Naive thymus-derived CD8-positive, alpha-beta T cell (primary cell): ENCODE measurements at places on chromosomes 3 and 15.
A peak's percentile ranks its signal among the peaks of the same experiment; 100 is the strongest.

- H3K4me1 ChIP-seq, result peaks cover 28% of the 10 kb centered on the region
- no peaks in the 10 kb centered on the region for H3K27me3 ChIP-seq
- H3K27ac ChIP-seq, result peak overlapping the region; percentile 88
- peaks cover 68% of the 10 kb centered on the region for H3K36me3 ChIP-seq
- no peak for DNase-seq
Measured at GRCh38 chr15:76947454-76947853, 15.9 kb downstream of the RCN2 start.

- H3K27me3 ChIP-seq, result no peaks in the 10 kb centered on the region
- H3K36me3 ChIP-seq, result no peaks in the 10 kb centered on the region
- H3K4me1 ChIP-seq, result peaks cover 66% of the 10 kb centered on the region
- no peak overlapping the region for H3K4me3 ChIP-seq
Measured at GRCh38 chr3:52986049-52986448, 59.8 kb downstream of the SFMBT1 start.

- no peak overlapping the region for H3K4me3 ChIP-seq
- H3K4me1 ChIP-seq, result no peaks in the 10 kb centered on the region
- H3K27me3 ChIP-seq, result no peaks in the 10 kb centered on the region
- DNase-seq, result no peak
Measured at GRCh38 chr3:64825404-64826120, 137.8 kb upstream of the ADAMTS9 start.

GRCh38 chr15:74434263-74435136, 742 bp upstream of the SEMA7A start:
- DNase-seq, result no peak
- no peaks in the 10 kb centered on the region for H3K36me3 ChIP-seq
- H3K27me3 ChIP-seq, result no peaks in the 10 kb centered on the region
- peak overlapping the region; percentile 90 for H3K4me3 ChIP-seq
- peaks cover 48% of the 10 kb centered on the region for H3K4me1 ChIP-seq

DNA sequence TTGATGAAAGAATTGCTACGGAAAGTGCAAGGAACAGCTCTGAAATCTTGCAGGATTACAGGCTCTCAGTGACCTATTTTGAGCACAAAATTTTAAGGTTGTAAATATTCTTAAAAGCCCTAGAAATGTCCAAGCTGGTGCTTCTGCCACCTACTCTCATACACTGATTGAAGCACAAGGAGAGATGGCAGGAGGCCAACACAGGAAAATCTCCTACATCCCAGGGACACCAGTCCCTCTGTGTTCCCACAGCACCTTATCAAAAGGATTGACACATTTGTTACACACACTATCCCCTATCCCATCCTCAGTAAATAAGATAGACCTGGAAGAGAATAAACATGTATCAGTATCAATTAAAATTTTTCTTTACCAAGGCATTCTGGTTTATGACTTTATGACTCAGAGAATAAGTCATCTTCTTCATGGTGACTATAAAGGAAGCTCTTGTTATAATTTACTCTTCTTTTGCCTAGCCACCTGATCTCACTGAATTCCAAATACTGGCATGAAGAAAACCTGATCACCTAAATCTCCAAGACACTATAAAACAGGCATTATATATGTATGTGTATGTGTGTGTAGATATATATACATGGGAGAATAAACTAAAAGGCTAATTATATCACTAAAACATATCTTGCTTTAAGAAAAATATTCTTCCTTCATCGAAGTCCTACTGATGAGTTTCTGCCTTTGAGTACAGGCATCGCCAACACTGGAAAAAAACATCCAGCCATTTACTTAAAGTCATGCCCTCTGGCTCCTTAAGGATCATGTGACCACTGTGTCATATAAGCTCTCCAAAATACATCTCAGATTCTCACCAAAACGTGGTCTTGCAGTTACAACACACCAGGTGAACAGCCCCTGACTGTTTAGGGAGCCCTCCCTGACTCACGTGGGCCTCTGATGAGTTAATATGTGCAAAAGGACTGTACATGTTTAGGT, 208.1 kb upstream of the NR2F2 start:
- H3K4me3 ChIP-seq, result no peak overlapping the region
- H3K4me1 ChIP-seq, result no peaks in the 10 kb centered on the region
- DNase-seq, result no peak
- H3K27me3 ChIP-seq, result peaks cover 10% of the 10 kb centered on the region
- no peak overlapping the region for H3K27ac ChIP-seq

GRCh38 chr3:66554178-66554577, 53.4 kb upstream of the LRIG1 start:
- no peak overlapping the region for H3K4me3 ChIP-seq
- DNase-seq, result no peak
- H3K27me3 ChIP-seq, result peaks cover 12% of the 10 kb centered on the region

GRCh38 chr3:89411201-89411600, 303.8 kb downstream of the EPHA3 start:
- H3K36me3 ChIP-seq, result no peaks in the 10 kb centered on the region
- no peak for DNase-seq
- H3K4me1 ChIP-seq, result no peaks in the 10 kb centered on the region
- no peak overlapping the region for H3K27ac ChIP-seq
- H3K27me3 ChIP-seq, result no peaks in the 10 kb centered on the region
- no peak overlapping the region for H3K4me3 ChIP-seq

GRCh38 chr3:167361306-167361705, 18.8 kb downstream of the ZBBX start:
- no peak overlapping the region for H3K27ac ChIP-seq
- DNase-seq, result no peak

- no peak for DNase-seq
- H3K4me3 ChIP-seq, result no peak overlapping the region
- H3K36me3 ChIP-seq, result peaks cover 6% of the 10 kb centered on the region
Measured at GRCh38 chr3:141235661-141236171, 4.1 kb downstream of the PXYLP1 start.

DNA sequence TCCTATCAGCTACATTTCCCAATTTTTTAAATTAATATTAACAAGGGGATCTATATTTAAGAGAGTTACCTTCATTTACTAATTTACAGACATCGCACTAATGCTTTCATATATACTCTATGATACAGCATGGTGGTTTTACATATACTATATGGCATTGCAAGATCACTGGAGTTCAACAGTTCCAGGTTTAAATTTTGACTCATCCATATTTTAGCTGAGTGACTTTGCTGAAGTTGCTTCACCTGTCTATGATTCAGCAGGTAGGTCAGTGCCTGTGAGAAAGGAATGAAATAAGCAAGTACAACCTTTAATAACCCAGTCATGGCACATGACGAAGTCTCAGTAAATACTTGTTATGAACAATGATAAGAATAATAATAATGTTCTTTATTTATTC, 211.1 kb downstream of the P3H2 start:
- DNase-seq, result no peak
- peaks cover 4% of the 10 kb centered on the region for H3K27me3 ChIP-seq
- no peaks in the 10 kb centered on the region for H3K36me3 ChIP-seq

- H3K27ac ChIP-seq, result no peak overlapping the region
- H3K27me3 ChIP-seq, result no peaks in the 10 kb centered on the region
- H3K4me1 ChIP-seq, result no peaks in the 10 kb centered on the region
- no peaks in the 10 kb centered on the region for H3K36me3 ChIP-seq
Measured at GRCh38 chr3:144221761-144222160, 250.1 kb downstream of the DIPK2A start.

- H3K4me1 ChIP-seq, result no peaks in the 10 kb centered on the region
- H3K36me3 ChIP-seq, result no peaks in the 10 kb centered on the region
- H3K4me3 ChIP-seq, result no peak overlapping the region
- DNase-seq, result no peak
- no peak overlapping the region for H3K27ac ChIP-seq
Measured at GRCh38 chr15:37134699-37135131, 34.4 kb upstream of the MEIS2 start.

DNA sequence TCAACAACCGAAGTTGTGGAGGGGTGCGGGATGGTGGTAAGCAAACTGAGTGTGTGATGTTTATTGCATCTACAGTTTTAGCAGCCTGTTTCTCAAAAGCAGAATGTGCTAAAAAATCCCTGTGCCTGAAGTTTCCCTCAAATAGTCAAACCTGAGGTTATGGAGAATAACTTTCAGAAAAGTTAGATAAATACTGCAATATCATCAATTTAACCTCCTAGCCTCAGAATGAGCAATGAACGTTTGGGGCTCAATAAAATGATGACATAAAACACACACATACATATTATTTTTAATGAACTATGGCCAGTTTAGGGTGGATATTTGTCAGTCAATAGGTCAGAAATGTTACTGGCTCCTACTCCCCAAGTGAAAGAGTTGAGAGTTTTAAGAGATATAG, 201.6 kb downstream of the SEMA6D start:
- no peak for DNase-seq
- H3K4me3 ChIP-seq, result no peak overlapping the region
- no peaks in the 10 kb centered on the region for H3K4me1 ChIP-seq
- H3K27me3 ChIP-seq, result peaks cover 4% of the 10 kb centered on the region

DNA sequence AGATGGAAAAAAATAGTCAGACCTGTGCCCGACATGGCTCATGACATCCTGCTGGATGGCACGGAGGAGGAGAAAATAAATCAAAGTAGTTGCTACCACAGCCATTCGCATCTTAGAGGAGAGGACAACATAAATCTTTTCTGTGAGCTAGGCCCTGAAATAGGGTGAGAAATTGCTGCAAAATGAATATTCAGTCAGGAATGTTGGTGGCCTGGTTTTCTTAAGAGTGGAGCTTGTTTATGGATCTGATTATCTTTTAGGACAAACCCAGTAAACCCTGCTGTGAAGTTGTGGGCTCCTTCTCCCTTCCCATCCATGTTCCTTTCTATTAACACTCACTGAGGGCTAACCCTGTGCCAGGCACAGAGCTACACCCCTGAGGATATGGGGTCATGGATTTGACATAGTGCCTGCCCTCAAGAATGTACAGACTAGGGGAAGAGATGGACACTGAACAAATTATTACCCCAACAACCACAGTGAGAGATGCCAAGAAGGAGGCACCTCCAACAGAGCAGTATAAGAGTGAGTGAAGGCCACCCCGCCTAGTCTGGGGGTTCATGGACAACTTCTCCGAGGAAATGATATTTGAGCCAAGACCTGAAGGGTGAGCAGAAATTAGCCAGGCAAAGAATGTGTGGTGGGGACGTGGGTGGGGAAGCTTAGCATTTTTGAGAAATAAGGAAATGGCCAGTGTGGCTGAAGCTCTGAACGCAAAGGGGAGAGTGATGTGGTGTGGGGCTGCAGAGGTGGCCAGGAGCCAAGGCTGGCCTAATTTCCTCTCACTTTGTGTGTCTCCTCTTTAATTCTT, 68.9 kb upstream of the ARL8B start:
- no peak overlapping the region for H3K4me3 ChIP-seq
- no peak for DNase-seq
- H3K36me3 ChIP-seq, result no peaks in the 10 kb centered on the region
- peak overlapping the region; percentile 21 for H3K27ac ChIP-seq
- no peaks in the 10 kb centered on the region for H3K27me3 ChIP-seq
- peaks cover 3% of the 10 kb centered on the region for H3K4me1 ChIP-seq

DNA sequence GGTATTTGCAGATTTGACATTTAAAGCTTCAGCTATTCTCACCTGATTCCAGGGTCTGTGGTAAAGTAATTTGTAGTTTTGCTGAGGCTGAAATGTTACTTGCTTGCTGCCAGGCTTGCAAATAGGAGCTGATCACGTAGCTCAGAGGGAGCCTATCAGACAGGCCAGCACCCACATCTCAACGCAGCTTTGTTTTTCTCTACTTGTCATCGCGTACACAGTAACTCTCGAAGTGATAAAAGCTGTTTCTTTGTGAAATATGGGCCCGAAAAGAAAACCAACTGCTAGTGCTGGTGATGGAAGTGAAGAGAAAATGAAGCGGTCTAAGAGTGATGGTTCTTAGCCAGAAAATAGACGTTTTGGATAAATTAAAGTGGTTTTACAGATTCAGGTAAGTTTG, 23.4 kb downstream of the RAB5A start:
- H3K27ac ChIP-seq, result no peak overlapping the region
- H3K36me3 ChIP-seq, result peaks cover 14% of the 10 kb centered on the region
- H3K4me1 ChIP-seq, result peaks cover 50% of the 10 kb centered on the region
- no peak for DNase-seq
- no peak overlapping the region for H3K4me3 ChIP-seq
- no peaks in the 10 kb centered on the region for H3K27me3 ChIP-seq

DNA sequence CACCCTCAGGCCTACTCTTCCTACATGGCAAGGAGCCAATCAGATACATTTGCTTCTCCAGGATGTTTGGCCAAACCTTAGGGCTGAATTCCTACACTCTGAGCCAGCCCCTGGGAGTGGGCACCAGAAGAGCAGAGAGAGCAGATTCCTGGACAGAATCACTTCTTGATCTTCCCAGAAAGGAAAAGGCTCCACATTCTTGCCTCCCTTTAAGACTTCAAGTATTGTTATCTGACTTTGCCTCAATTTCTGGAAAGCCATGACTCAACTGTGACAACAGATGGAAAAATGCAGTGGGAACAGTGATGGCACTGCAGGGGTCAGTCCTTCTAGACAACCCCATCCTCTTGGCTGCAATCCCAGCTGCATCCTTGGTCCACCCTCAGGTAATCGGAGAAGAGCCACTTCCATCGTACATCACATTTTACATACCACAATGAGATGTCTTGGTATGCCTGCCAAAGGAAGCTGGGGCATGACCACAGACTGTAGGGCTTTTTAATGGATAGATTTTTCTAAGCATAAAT, 21.0 kb downstream of the SLCO2A1 start:
- DNase-seq, result no peak
- no peak overlapping the region for H3K27ac ChIP-seq
- no peak overlapping the region for H3K4me3 ChIP-seq
- H3K36me3 ChIP-seq, result peaks cover 8% of the 10 kb centered on the region

DNA sequence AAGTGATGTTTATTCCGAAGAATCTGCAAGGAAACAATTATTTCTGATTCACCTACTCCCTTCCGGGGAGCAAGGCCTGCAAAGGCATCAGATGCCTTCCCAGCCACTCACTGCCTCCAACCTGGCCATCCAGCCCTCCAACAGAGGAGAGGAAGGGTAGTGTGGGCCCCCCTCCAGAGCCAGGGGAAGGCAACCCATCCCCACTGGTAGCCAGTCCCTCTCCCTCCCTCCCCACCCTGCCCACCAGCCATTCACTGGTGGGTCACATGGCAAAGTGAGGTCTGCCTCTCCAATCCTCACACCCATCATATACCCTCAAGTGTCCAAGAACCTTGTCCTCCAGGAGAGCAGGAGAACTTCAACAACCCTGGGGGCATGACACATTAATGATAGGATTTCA, 2.4 kb upstream of the VIPR1 start:
- no peak for DNase-seq
- no peak overlapping the region for H3K27ac ChIP-seq
- no peaks in the 10 kb centered on the region for H3K36me3 ChIP-seq

GRCh38 chr3:176651622-176652021, 545.7 kb downstream of the TBL1XR1 start:
- no peaks in the 10 kb centered on the region for H3K27me3 ChIP-seq
- no peaks in the 10 kb centered on the region for H3K36me3 ChIP-seq
- no peak for DNase-seq
- H3K4me1 ChIP-seq, result no peaks in the 10 kb centered on the region
- no peak overlapping the region for H3K4me3 ChIP-seq

DNA sequence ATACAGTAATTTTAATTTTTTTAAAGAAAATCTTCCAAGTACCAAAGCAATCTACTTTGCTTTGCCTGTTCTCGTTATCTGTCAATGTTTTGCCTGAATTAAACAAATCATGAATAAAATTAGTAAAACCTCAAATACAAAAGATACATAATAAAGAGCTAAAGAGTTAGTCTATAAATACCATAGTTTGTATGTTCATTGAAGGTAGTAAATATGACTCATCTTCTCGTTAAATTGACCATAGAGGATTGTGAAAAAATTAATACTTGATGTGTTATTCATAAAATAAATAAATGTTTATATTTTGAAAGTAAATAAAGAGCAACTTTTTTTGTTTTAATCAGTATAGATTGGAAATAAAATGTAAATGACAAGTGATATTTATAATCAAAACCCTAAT, 246.5 kb upstream of the PLSCR5 start:
- no peak for DNase-seq
- H3K36me3 ChIP-seq, result no peaks in the 10 kb centered on the region
- H3K4me1 ChIP-seq, result no peaks in the 10 kb centered on the region
- H3K27me3 ChIP-seq, result no peaks in the 10 kb centered on the region
